ENCODE measurements at places on chromosomes 3 and 15.

DNA sequence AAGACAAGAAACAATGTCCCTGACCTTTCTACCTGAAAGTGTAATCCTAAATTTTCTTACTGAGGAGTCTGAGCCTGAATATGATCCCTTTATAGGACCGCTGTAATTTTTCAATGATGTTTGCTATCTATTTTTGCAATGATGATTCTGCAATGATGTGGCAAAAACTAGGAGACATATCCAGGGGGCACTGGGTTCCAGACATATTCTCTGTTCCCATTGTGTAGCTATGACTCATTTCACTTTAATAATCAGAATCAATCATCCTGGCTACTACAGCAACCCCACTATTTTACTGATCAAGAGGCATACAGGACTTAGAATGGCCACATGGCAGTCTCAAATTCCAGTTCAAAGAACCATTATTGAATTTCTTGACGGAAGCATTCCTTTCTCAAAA is 85.9 kb downstream of the AQR start:
- no peak for DNase-seq

DNA sequence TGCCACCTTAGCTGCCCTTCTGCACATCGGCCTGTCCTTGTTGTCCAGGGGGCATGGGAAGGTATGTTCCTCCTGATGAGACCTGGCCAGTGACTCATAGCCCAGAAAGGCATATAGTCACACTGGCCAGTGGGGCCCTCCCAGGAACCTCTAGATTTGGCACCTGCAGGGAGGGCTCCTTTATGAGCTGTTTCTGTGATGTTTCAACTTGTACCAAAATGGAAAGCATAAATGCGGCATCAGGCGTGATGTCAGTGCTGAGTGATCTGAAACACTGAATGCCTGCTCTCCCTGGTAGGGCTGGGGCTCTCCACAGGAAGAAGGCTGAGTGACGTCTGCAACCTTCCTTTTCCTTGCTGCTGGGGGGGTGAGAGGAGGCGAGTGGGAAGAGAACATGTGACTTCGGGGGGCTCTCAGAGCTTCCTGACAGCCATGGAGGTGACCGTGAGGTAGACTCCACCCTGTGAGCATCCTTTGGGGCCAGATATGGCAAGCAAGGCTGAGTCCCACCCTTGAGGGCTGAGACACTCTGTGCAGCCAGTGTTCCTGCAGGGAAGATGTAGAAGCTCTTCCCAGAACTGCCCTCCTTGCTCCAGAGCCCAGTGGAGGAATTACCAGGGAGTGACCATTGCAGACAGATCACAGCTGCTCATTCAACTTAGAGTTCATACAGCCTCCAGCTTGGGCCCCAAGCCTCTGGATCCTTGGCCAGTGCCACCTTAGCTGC is 37.1 kb upstream of the APEH start:
- no peak for DNase-seq

GRCh38 chr3:167909504-167909896 is 174.0 kb downstream of the SERPINI1 start:
- DNase-seq, result no peak

- no peak for DNase-seq
Observed at GRCh38 chr15:44541282-44541958, 4.5 kb downstream of the EIF3J start.

DNA sequence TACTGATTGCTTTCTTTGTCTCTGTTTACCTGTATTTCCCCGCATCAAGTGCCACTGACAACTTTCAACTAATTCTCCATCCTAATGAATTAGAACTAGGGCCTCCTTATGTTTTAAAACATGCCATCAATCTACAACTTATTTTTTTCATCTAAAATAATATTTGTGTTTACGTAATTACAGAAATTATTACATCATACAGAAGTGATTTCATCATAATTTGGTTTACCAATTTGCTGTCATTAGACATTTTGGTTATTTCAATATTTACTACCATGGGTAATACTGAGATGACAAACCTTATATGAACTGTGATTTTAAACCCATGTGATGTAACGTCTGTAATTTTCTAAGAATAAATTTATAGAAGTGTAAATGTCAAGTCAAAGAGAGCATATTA is 468.0 kb upstream of the IL12A start:
- DNase-seq, result no peak

- DNase-seq, result no peak
Observed at GRCh38 chr3:46708401-46709156, 7.4 kb downstream of the TMIE start.

GRCh38 chr15:70584441-70584837 is 178.9 kb downstream of the UACA start:
- DNase-seq, result no peak

DNA sequence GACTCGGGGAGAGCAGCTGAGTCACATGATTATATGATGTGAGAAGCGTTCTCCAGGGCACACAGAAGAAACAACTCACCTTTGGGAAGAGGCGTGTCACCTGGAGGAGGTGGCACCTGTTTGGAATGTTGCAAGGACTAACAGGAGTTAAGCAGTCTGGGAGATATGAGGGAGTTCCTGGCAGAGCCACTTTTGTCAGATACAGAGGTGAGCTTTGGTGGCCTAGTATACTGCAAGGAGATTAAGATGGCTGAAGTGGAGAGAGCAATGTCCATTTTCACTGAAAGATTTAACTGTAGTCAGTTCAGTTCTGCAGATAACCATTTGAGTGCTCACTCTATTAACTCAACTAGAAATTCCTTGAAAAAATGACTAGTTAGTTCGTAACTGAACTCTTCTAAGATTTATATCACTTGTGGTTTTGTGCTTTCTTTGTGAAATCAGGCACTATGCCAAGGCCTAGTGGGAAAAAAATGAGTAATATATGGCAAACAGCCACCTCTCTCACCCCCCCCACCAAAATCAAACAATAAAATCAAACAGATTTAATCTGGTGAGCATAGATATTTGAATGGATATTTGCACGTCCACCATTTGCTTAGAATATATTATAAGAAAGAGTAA is 61.3 kb downstream of the CRYBG3 start:
- DNase-seq, result no peak

GRCh38 chr3:17820275-17820674 is 77.8 kb upstream of the TBC1D5 start:
- no peak for DNase-seq

DNA sequence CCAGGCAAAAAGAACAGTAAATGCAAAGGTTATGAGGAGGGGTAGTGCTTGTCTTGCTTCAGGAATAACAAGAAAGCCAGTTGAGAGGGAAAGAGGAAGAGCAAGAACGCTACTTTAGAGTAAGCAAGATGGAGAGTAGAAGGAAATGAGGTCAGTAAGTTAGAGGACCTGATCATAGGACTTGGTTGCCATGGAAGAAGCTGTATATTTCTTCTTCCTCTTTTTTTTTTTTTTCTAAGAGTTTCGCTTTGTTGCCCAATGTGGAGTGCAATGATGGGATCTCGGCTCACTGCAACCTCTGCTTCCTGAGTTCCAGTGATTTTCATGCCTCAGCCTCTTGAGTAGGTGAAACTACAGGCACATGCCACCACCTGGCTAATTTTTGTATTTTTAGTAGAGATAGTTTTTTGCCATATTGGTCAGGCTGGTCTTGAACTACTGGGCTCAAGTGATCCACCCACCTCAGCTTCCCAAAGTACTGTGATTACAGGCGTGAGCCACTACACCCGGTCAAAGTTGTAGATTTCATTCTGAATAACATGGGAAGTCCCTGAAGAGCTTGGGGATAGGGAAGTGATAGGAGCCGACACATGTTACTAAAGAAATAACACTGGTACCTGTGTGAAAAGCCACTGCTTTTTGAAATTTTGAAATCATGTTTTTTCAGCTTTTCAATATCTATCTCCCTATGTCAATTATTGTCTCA is 527.9 kb upstream of the NAALADL2 start:
- DNase-seq, result no peak

GRCh38 chr3:68363796-68364195 is 568.6 kb downstream of the TAFA4 start:
- no peak for DNase-seq

- DNase-seq, result no peak
Observed at GRCh38 chr15:101062063-101062462, 142.9 kb downstream of the LRRK1 start.

- DNase-seq, result no peak
Observed at GRCh38 chr15:39748276-39748675, 34.4 kb downstream of the FSIP1 start.

- DNase-seq, result no peak
Observed at GRCh38 chr15:64180235-64180824, 17.5 kb upstream of the PPIB start.

- DNase-seq, result no peak
Observed at GRCh38 chr15:32837935-32838334, 120.1 kb downstream of the GREM1 start.

GRCh38 chr15:48507416-48508065 is 138.0 kb downstream of the FBN1 start:
- DNase-seq, result no peak

DNA sequence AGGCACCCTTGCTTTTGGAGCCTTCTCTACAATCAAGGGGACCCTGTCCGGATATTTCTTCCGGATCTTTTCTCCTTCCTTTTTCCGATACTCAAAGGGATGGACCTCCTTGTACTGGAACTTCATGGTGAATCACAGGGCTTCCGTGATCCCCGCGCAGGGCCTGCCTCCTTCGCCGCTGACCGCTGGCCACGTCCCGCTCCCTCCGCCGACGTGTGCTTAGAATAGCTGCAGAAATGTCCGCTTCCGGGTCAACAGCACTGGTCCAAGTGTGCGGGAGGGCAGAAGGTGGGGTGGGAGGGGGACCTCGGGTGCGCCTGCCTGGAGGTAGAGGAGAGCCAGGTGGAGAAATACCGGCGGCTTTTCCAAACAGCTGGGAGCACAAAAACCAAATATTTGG is 3.0 kb upstream of the ZNF774 start:
- DNase-seq, result no peak

- DNase-seq, result peak; percentile 52
Observed at GRCh38 chr3:124688581-124689454, 41.4 kb upstream of the UMPS start.

DNA sequence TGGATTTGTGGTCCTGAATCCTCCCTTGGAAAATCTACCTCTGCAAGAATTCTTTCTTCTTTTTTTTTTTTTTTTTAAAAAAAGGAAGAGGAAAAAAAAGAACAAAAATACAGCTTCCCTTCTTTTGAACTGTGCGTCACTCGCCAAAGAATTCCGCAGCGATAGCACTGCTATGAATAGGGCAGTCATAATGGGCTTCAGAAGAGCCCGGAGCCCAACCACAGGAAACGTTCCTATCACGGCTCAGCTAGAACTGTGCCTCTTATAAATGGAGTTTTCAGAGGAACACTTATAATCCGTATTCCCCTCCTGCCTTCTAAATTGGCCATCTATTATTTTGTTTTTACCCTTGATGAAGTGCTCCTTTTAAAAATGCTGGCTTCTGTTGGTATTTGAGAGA is 227.7 kb downstream of the ADAMTS17 start:
- no peak for DNase-seq

DNA sequence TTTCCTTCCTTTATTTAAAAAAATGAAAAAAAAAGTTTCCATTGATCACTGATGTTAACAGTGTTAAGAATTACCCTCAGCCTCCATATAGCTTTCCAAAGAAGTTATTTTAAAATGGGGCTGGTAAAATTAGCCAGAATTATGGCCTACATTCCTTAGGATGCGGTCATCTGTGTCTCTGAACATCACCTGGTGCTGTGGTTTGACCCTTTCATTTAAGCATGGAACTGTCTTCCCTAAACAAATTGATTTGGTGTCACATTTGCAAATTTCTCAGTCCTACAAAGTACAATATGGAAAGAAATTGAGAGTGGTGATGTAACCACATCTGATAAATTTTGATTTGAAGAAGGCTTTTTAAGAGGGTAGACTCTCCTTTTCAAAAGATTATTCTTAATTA is 40.3 kb upstream of the ZPLD1 start:
- no peak for DNase-seq

DNA sequence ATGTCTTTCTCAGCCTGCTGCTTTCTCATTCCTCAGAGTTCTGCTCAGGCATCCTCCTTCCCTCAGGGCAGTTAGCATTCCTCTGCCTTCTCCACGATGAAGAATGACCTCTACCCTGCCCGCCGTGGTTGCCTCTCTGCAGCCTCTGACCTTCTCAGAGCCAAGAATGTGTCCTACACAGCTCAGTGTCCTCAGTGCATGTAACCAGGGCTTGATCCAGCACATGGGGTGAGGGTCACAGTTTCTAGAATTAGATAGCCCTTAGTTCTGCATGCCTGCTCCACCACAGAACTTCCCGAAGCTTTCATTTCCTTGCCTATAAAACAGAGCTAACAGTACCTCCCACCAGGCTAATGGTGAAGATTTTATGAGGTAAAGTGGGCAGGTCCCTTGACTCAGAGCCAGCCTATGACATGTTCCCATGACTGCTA is 182.1 kb downstream of the CLSTN2 start:
- DNase-seq, result no peak

GRCh38 chr3:152268555-152269055 is at the start of gene MBNL1:
MBNL1 (plus strand) TSS chr3:152268929; CDS start chr3:152300194, 31,265 bp downstream.
- peak; percentile 80 for DNase-seq

- no peak for DNase-seq
Observed at GRCh38 chr3:42749025-42749752, 23.9 kb downstream of the CCDC13 start.

GRCh38 chr3:152778022-152778421 is 56.9 kb upstream of the P2RY1 start:
- no peak for DNase-seq
